ENCODE measurements at places on chromosomes 11 and 22.

- no peaks in the 10 kb centered on the region for H3K4me1 ChIP-seq
- H3K4me3 ChIP-seq = no peak overlapping the region
- no peak for DNase-seq
- H3K27me3 ChIP-seq = no peaks in the 10 kb centered on the region
- H3K27ac ChIP-seq = no peak overlapping the region
Observed at GRCh38 chr11:120571476-120571875, 59.9 kb downstream of the GRIK4 start.

DNA sequence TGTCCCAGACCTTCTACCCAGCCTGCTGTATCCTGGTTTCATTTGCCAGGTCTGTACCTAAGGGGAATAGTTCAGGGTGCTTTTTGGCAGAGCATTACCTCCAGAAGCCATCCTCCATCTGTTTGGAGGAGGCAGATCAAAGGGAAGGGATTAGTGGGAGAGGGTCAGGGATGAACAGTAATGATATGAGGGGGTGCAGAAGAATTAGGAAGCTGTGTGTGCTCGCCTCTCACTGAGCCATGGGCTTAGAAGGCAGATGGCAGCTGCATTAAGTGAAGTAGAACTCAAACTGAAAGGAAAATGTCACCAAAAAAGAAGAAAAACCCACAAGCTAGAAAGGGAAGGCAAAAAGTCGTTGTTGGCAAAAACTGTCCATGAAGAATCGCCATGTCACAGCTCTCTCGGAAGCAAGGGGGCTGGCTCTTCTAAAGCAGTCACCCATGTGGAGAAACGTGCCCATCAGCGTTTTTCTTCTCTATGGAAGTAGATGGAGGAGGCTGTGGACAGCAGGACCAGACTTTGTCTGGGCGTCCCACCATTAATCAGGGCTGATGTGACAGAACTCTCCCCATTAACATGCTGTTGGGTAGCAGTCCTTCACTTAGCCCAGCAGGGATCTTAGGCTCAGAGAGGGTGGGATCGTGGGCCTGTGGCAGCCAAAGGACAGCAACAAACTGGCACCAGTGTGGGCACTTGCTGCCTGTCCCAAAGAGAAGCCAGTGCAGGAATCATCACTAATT, 46.8 kb downstream of the CEP164 start:
- H3K4me1 ChIP-seq = no peaks in the 10 kb centered on the region
- no peak for DNase-seq
- no peak overlapping the region for H3K4me3 ChIP-seq
- H3K27me3 ChIP-seq = no peaks in the 10 kb centered on the region
- H3K36me3 ChIP-seq = peaks cover 26% of the 10 kb centered on the region

DNA sequence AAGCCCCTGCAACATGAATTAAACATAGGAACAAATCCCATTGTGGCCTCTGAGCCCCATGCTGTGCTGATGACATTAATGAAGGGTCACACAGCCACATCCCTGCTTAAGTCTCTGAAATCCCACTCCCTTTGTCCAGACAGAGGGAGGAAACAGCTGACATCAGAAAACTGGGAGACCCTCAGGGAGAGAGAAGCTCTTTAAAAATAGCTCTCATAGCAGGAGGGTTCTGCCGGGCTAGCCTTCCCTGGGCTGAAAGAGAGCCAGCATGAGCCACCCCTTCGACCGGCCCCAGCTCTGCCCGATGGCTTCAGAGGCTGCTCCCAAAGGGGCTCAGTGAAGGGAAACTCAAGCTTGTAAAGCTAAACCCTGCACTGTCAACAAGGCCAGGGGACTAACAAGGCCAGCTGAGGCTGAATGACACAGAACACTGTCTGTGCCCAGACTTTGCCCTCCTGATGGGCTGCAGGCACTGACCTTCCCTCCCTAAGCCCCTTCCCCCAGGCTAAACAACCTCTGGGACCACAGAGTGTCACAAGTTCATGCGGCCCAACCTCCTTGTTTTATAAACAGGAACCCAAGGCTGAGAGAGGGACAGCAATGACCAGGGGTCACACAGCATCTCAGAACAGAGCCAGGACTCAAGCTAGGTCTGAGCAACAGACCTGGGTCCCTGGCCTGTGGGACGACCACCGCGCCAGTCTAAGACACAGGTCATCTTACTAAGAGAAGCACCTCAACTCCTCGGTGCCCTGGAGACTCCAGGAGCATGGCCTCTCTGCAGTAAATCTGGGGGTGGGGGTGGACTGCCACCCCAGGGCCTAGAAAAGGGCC, 163.8 kb downstream of the CHST1 start:
- H3K27me3 ChIP-seq = peaks cover 19% of the 10 kb centered on the region
- no peaks in the 10 kb centered on the region for H3K4me1 ChIP-seq
- no peak for DNase-seq
- H3K36me3 ChIP-seq = no peaks in the 10 kb centered on the region

DNA sequence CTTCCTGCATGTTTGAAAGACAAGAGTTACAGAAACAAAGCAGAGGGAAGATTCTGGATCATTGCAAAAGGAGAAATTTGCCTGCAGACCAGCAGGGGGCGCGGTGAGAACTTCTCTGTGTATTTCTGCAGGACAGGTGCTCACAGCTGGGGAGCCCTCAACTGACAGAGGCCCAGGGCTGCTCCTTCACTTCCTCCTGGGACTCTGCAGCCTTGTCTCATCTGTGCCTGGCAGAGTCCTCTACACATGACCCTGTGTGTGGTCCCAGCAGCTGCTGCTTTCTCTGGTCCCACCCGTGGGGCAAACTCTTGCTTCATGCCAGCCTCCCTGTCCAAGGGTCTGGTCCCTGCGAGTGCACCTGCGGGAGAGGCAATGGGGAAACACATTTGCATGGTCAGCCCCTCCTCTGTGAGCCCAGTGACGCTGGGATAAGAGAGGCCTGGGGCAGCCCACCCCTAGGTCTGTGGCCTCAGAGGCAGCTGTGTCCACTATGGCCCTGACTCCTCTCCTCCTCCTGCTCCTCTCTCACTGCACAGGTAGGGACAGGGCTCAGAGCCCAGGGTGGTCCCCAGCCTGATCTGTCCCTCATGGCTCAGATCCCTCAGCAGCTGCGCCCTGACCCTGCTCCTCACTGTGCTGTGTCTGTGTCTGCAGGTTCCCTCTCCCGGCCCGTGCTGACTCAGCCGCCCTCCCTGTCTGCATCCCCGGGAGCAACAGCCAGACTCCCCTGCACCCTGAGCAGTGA, 43.2 kb upstream of the VPREB1 start:
- peak; percentile 56 for DNase-seq
- H3K4me3 ChIP-seq = no peak overlapping the region
- peaks cover 7% of the 10 kb centered on the region for H3K27me3 ChIP-seq
- no peak overlapping the region for H3K27ac ChIP-seq

DNA sequence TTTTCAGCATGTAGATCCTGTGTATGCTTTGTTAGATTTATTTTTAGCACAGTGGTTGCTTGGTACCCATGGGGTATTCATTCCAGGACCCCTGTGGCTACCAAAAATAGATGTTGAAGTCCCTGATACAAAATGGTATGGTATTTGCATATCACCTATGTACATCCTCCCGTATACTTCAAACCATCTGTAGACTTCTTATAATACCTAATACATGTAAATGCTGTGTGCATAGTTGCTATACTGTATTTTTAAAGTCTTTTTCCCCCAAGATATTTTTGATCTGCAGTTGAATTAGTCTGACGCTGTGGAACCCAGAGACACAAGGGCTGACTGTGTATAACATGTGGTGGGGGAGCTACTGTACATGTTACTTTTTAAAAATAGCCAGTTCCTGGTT, 101.1 kb downstream of the ATXN10 start:
- no peak overlapping the region for H3K4me3 ChIP-seq
- no peaks in the 10 kb centered on the region for H3K27me3 ChIP-seq
- peaks cover 23% of the 10 kb centered on the region for H3K36me3 ChIP-seq
- no peak for DNase-seq
- H3K4me1 ChIP-seq = peaks cover 7% of the 10 kb centered on the region
- no peak overlapping the region for H3K27ac ChIP-seq

DNA sequence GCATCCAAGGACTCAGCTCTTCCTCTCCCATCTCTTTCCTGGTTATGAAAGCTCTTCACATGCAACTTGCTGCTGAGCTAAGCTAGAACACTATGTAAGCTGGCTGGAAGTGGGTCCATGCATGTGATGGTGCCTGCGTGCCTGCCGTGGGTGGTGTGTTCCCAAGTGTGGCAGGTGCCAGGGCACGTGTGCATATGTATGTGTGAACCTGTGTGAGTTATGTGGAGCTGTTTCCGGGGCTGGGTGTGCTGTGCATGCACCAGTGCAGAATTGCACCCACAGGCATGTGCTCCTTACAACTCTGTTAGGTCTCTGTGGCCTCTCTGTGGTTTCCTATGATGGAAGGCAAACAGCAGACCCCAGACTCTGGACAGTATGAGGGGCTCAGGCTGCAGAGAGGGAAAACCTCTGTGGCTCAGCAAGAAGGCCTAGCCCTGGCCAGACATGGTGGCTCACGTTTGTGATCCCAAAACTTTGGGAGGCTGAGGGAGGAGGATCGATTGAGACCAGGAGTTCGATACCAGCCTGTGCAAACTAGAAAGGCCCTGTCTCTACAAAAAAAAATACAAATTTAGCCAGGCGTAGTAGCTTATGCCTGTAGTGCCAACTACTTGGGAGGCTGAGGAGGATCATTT, 4.1 kb upstream of the P2RY6 start:
- H3K4me1 ChIP-seq = no peaks in the 10 kb centered on the region
- DNase-seq = no peak
- no peak overlapping the region for H3K4me3 ChIP-seq
- no peaks in the 10 kb centered on the region for H3K36me3 ChIP-seq

GRCh38 chr11:4884361-4884760, 2.7 kb downstream of the OR51T1 start:
- H3K36me3 ChIP-seq = no peaks in the 10 kb centered on the region
- H3K27ac ChIP-seq = no peak overlapping the region
- no peak for DNase-seq

- no peak for DNase-seq
- H3K36me3 ChIP-seq = peaks cover 30% of the 10 kb centered on the region
- no peak overlapping the region for H3K4me3 ChIP-seq
Observed at GRCh38 chr11:122852796-122853160, 14.5 kb downstream of the CRTAM start.

DNA sequence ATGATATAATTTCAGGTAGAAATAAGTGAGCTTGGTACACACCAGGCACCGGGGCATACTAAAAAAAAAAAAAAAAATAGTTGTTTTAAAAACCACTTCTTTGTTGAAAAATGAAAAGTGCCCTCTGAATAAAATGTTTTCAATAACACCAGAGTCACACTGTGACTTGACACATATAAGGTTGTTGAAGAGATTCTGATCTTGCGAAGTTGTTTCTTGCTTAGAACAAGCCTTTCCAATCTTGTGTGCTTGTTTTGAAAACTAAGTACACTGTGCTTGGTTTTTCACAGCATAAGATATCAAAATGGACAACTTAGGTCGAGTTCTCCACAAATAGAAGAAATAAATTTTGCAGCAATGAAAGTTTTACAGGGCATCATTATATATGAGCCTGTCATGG, 17.0 kb downstream of the PDGFD start:
- no peak overlapping the region for H3K27ac ChIP-seq
- H3K27me3 ChIP-seq = no peaks in the 10 kb centered on the region
- no peak for DNase-seq

DNA sequence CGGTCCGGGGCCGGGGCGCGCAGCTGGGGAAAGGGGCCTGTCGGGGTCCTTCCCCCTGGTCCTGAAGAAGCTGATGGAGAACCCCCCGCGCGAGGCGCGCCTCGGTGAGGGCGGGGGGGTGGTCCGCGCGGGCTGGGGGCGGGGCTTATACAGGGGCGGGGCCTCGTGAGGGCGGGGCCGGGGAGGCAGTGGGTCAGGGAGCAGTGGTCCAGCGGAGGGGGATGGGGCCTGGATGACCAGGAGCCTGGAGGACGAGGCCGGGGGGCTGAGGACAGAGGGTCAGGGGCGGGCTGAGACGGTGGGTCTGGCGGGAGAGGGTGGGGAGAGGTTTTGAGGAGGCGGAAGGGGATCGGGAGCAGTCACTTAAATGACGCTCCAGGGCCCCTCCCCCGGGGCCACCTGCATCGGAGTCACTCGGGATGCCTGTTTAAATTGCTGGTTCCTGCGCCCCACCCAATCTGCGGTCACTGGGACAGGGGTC, 396 bp downstream of the TEF start:
- peak; percentile 63 for DNase-seq
- H3K36me3 ChIP-seq = no peaks in the 10 kb centered on the region
- H3K4me1 ChIP-seq = peaks cover 6% of the 10 kb centered on the region
- peak overlapping the region; percentile 82 for H3K27ac ChIP-seq
- peaks cover 2% of the 10 kb centered on the region for H3K27me3 ChIP-seq

- H3K27me3 ChIP-seq = peaks cover 5% of the 10 kb centered on the region
- H3K4me3 ChIP-seq = no peak within 1 kb of the TSS
- no peaks in the 10 kb centered on the region for H3K36me3 ChIP-seq
- DNase-seq = no peak
- H3K4me1 ChIP-seq = no peaks in the 10 kb centered on the region
Observed at GRCh38 chr11:124320097-124320496, at the start of gene OR8D2. TSS of gene OR8D2 (minus strand) at chr11:124320197. CDS start at chr11:124320197, 0 bp downstream.

GRCh38 chr11:3985631-3986030, 109.0 kb upstream of the RRM1 start:
- no peak overlapping the region for H3K27ac ChIP-seq
- peaks cover 55% of the 10 kb centered on the region for H3K4me1 ChIP-seq
- H3K4me3 ChIP-seq = no peak overlapping the region
- no peak for DNase-seq

- no peak overlapping the region for H3K27ac ChIP-seq
- no peaks in the 10 kb centered on the region for H3K36me3 ChIP-seq
- peaks cover 20% of the 10 kb centered on the region for H3K27me3 ChIP-seq
- no peak for DNase-seq
- H3K4me3 ChIP-seq = no peak overlapping the region
Observed at GRCh38 chr22:23065495-23066122, 4.7 kb upstream of the GNAZ start.

All from activated T-helper 2 cell treated with anti-CD3 and anti-CD28 coated beads, Interferon-gamma antibody, Interleukin-2, Interleukin-4, amounts not matched to agents 10 μg/mL and 5 μg/mL and 100 μg/mL, durations not matched to agents 14 hours and 24 hours and 36 hours (primary cell).